ENCODE measurements at places on chromosomes 1 and 21.

- DNase-seq: no peak
These were observed 209.5 kb upstream of the POU3F1 start for GRCh38 chr1:38256072-38256471.

- no peak for DNase-seq
These were observed 31.7 kb downstream of the ARHGAP29 start for GRCh38 chr1:94205639-94206038.

- DNase-seq: no peak
These were observed 86.8 kb downstream of the ATP1B1 start for GRCh38 chr1:169193191-169193850.

GRCh38 chr1:114511032-114511785 is at the start of gene TRIM33:
TSS of gene TRIM33 (minus strand) at chr1:114511203. CDS start at chr1:114511076, 127 bp downstream.
- peak; percentile 97 for DNase-seq

GRCh38 chr1:175863299-175864050 is 120.1 kb upstream of the TNR start:
- no peak for DNase-seq

DNA sequence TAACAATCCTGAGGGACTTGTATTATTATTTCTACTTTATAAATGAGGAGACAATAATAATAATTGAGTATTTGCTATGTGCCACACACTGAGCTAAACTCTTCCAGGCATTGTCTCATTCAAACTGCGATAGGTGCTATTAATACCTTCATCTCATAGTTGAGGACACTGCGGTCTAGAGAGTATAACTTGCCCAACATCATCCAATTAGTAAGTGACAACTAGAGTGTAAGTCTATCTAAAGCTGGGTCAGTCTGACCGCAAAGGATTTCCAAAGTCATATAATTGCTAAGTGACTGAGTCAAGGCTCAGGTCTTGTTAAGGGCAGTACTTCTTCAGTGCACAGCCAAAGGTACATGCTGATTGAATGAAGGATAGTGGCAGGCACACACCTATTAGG is 9.7 kb downstream of the BCL9 start:
- DNase-seq: no peak

GRCh38 chr1:64959986-64960385 is 6.4 kb downstream of the JAK1 start:
- no peak for DNase-seq

DNA sequence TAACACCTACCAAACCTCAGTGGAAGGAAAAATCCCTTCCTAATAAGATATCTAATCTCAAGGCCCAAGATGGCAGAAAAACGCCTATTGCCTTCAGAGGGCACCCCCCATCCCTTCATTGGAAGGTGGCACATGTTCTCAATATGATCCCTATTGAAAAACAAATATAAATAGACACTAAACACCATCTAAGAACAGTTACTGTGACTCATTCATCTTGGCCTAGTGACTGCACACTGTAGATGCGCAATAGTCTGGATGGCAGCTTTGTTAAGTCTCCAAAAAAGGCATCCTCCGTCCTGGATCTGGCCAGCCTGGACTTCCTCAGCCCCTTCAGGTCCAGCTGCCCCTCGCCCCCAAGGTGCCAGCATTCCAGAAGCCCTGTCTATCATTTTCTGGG is 121.9 kb downstream of the CAPN8 start:
- DNase-seq: no peak

- peak; percentile 67 for DNase-seq
These were observed 19.7 kb downstream of the ENSA start for GRCh38 chr1:150609732-150610131.

DNA sequence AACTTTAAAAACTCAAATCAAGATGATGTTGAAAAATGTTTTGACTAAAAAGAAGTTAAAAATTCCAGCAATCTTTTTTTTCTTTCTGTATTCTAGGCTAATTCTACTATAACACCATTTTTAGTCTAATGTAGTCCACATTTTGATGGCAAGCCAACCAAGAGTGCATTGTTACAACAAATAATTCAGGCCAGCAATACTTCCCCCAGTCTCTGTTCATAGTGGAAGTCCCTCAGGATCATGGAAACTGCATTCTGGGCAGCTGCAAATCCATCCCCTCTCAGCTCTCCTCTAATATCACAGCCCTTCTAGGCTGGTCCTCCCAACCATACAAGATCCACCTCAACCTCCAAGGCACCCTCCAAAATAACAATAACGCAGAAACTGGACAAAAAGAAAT is 7.8 kb upstream of the CD58 start:
- DNase-seq: no peak

- DNase-seq: no peak
These were observed 118.0 kb downstream of the KAZN start for GRCh38 chr1:14716474-14716873.

DNA sequence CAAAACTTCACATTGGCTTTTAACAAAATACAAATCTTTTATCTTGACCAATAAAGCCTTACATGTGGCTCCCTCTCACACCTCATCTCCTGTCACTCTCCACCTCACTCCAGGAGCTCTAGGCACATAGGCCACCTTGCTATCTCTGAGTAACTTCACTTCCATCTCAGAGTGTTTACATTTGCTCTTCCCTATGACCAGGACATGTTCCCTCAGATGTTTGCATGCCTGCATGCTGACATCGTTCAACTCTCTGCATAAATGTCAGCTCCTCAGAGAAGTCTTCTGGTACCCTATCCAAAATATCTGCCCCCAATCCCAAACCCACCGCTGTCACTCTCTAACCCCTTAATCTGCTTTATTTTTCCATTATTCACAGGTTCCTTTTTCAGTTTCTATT is 110.9 kb downstream of the TOMM20 start:
- no peak for DNase-seq

- DNase-seq: no peak
These were observed 7.5 kb upstream of the GJA8 start for GRCh38 chr1:147895123-147895522.

DNA sequence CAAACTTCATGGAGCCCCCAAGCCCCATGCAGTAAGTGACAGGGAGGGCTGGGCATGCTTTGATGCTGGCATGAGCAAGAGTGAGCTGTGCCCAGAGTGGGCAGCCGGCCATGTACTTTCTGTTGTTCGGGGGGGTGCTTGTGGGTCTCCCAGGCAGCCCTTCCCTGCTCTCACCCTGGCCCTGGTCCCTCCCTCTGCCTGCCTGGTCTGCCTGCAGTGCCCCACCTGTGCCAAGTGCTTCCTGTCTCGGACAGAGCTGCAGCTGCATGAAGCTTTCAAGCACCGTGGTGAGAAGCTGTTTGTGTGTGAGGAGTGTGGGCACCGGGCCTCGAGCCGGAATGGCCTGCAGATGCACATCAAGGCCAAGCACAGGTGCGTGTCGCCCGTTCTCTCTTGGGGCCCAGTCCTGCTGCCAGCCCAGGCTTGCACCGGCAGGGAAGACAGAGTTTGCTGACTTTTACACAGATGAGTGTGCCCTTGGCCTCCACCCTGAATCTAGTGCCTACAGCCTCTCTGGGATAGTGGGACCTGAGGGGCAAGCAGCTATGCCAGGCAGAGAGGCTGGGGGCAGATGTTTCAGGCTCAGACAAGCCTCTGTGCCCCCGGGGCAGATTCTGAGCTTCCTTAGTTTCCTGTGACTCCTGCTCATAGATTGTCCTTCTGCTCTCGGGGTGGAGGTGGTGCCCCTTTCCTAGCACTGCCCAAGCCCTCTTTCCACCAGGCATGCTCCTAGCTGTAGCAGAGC is 7.6 kb downstream of the ZBTB48 start:
- DNase-seq: no peak

DNA sequence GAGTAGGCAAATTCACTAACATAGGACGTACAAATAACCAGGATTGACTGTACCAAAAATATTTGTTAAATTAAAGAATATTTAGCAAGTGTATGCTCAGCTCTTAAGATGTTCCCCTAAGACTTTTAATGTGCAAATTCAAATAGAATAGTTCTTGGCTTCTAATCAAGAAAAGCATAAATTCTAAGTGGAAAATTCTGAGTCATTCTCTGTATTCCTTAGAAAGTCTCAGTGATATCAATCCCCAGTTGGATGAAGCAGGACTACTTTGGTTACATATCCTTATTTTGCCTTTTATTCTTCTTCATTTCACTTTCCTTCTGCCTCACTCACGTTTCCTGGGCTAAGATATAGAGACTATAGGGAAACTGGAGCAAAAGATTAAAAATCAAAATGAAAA is 130.2 kb downstream of the IFI44 start:
- no peak for DNase-seq

DNA sequence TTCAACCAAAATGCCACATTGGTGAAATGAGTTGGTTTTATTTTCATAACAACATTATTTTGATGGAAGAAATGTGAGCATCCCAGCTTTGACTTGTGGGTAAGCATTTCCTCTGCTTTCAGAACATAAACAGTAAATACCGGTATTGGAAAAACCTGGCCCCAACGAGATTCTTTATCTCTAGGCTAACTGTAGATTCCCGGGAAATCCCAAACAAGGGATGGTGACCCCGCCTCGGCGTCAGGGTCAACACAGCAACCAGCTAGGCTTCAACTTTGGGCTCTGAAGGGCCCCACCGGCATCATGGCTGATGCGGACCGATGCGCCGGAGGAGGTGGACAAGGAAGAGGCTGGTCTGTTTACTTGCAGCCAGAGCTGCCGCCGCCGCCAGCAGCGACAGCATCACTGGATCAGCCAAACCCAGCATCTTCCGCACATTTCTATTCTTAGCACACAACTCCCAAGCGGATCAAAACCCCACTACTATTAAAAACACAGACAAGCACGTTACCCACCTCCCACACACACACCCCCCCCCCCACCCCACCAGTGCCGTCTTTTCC is 1.1 kb downstream of the AKT3 start:
- DNase-seq: peak; percentile 79

GRCh38 chr1:188027613-188028012 is 1198.9 kb downstream of the PLA2G4A start:
- DNase-seq: peak; percentile 94

- DNase-seq: no peak
These were observed 28.7 kb downstream of the TMEM200B start for GRCh38 chr1:29094954-29095353.

- no peak for DNase-seq
These were observed 16.7 kb downstream of the SLC25A33 start for GRCh38 chr1:9555942-9556341.

All from lung microvascular endothelial cell (primary cell).